Ureter (tissue), 1 donor: ENCODE measurements at places on chromosomes 3 and 15. TPM values are rescaled to one million over a fixed set of nuclear protein-coding genes. Genes with fewer than 3 reads are reported as not detected.

- DNase-seq: peak; percentile 82
These were observed 23.7 kb upstream of the TPRG1 start for GRCh38 chr3:189148081-189148507.

DNA sequence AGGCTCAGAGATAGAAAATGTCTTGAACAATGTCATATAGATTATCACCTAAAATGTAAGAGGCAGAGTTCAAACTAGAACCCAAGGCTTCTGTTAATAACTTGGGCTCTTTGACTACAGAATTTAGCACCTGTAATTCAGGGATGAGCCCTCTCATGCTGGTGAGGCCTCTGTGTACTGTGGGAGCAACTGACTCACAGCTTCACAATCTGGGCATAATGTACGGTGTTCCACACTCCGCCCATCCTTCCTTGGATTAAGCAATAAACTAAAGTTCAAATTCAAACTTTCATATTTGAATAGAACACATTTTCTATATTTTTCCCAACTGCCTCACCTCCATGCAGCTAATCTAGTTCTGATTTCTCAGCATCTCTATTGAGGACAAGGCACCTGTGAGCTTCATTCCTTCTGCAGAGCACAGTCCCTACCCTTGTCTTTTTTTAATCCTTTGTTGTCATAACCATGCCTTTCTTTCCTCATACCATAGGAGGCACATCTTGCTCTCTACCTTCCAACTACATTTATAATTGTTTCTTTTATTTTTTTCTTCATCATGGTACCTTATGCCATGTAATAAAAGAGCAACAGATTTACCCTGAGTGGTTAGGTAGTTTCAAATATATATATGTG is 392.1 kb downstream of the NLGN1 start:
- no peak for DNase-seq

GRCh38 chr3:52547143-52547542 is 10.7 kb downstream of the UQCC5 start:
- no peak for DNase-seq

DNA sequence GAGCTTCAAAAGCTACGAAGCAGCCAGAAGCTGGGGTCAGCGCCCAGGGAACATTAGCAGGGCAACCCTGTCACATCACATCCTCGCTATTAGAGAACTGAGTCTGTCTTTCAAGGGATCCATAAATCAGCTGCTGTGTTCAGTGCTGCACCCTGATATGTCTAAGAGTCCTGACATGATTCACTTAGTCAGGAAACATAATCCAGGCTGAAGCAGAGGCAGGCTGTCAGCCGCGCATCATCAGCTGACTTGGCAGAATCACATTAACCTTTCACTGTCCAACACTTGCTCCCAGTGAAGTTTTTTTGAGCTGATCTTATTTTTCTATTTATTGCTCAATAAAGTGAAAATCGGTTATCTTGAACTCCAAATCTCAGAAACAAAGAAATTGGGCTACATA is 23.5 kb downstream of the MYH15 start:
- DNase-seq: no peak

PIK3CA gene
- 22.5 TPM for total RNA-seq
